ENCODE measurements at places on chromosomes 1 and 21.

- DNase-seq: no peak
Observed at GRCh38 chr1:214438530-214438929, 112.9 kb downstream of the PTPN14 start.

GRCh38 chr21:16667395-16667794, 845.4 kb upstream of the CXADR start:
- no peak for DNase-seq

DNA sequence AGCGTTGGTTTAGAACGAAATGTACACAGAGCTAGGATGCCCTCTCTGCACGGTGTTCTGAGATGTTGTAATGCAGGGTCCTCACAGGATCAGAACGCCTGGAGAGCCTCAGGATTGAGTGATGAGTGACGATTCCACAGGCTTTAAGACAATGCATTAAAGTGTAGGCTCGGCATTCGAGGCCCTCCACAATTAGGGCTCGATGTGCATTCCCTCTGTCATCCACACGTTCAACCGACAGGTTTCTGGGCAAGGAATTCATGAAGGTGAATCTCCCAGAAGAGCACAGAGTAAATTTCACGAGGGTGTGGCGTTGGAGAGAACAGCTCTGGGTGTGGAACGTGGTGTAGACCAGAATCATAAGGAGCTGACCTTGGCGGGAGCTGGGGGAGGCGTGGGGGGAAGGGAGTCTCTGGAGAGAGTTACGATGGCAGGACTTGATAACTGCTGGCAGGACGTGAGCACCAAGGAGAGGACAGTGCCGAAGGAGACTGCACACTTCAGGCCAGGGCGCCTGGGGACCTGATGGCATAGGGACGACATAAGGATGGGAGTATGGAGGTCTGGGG, 51.0 kb upstream of the EFHD2 start:
- no peak for DNase-seq

DNA sequence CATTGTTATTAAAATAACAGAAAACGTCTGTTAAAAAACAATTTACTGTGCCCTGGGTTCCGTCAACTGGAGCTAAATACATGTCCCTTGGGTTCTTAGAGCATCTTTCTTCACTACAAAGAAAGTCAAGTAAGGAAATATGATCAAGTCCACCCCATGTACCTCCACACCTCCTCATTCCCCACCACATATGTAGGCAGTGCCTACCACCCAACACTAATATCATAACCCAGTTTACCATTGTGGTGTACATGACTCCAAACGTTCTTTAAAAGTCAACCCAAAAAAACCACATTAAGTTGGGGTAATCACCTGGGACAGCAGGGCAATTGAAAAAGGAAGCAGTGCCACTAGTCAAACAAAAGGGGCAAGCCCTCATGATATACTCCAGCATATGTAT, 7.8 kb upstream of the LRRC52 start:
- DNase-seq: no peak

DNA sequence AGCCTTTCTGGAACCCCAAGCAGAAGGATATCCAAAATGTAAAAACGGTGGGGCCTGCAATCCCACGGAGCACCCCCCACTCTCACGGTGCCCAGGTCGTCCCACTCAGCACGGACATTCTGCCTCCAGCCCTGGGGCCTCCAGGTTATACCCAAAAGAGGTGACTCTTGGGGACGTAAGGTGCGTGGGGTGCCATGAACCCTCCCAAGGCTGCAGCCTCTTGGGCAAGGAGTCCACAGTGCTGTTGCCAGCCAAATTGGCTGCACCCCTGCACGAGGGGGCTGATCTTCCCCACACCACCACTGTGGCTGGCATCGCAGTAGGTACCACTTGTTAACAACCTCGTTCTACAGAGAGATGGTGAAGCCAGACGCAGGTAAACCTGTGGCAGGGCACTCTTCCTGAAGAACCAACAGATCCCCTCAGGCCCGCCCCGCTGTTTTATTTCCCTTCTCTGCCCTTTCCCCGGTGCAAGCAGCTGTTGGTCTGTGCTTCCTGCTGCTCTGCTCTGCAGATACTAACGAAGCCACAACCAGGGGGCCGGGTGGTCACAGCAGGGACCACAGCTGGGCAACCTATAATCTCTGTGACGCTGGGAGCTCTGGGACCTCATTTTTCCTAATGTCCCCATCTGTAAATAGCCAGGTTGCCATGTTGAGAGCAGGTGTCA, 8.7 kb downstream of the TFF3 start:
- no peak for DNase-seq

Measured in cortex of kidney (tissue), 1 donor.